ENCODE measurements at places on chromosomes 13 and 19.

DNA sequence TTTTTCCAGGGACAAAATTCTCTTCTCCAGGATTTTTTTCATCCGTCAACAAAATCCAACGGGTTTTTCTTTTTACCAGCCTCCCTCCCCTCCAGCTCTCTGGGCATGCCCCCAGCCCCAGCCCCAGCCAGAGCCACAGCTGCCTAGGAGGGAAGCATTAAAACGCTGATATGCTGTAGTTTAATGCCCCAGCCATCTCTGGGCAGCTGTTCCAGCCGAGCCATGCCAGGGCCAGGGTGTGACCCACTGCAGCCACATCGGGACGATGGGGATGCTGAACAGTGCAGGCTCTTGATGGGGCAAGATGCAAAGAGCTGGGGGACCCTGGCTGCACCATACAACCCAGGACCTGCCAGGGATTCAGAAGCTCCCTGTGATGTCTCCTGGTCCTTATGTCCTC lies 32.1 kb downstream of the TSHZ3 start:
- no peak for DNase-seq

GRCh38 chr19:47545061-47545948 lies 27.6 kb downstream of the ZNF541 start:
- no peak for DNase-seq

DNA sequence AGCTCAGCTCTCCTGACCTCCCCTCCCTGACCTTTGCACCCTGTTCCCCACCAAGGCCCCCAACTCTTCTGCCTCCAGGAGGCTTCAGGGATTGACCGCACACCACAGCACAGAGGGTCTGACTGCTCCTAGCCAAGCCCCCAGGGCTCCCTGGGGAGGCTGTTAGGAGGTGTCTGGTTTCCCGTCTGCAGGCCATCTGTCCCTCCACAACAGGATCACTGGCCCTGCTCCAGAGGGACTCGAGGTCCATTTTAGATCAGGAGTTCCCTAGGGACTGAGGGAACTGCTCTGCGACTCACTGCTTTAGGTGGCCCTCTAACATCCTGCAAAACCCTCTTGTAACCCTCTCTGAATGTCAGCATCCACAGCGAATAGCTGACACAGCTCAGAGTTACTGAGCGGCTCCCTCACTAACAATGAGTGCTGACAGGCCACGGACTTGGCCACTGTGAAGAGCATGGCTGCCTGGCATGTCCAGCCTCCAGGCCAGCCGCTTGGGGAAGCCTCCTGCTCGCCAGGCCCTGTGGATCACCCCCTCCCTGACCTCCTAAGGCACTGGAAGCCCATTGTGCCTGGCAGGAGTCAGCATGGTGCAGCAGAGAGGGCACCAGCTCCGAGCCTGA lies 17.7 kb downstream of the GRIK5 start:
- no peak for DNase-seq

GRCh38 chr19:12093777-12094176 lies 29.2 kb downstream of the ZNF844 start:
- no peak for DNase-seq

GRCh38 chr13:113546571-113547237 lies 37.8 kb upstream of the TFDP1 start:
- DNase-seq, result no peak

GRCh38 chr13:102825921-102826706 lies 19.7 kb upstream of the ERCC5 start:
- DNase-seq, result no peak

GRCh38 chr19:56258272-56258671 lies 14.3 kb upstream of the EDDM13 start:
- no peak for DNase-seq

- DNase-seq, result no peak
These were observed 43.2 kb downstream of the FLT3 start for GRCh38 chr13:28056970-28057712.

DNA sequence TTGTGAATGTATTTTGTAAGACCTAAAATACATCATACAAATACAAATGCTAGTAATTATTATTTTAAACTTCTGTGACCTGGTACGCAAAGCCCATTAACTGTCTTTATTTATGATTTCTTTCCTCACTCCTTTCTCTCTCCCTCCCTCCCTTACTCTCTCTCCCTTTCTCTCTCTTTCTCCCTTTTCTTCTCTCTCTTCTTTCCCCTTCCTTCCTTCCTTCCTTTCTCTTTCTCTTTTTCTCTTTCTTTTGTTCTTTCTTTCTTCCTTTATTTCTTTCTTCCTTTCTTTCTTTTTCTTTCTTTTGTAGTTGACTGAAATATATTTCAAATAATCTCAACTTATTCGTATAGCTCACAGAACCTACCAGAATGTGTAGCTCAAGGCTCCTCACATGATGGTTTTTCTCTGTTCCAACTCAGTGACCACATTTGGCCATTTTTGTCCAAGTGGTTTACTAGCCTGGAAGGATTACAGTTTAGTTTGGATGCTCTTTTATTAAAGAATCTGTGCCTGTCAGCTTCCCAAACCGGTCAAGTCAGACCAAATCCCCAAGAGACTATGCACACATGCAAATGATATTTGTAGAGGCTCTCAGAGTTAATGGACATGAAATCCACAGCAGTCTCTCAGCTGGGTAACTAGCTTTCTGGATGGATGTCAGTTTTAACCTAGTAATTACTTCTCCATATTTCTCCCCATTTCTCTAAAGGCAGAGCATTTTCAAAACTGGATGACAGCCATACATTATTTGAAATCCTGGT lies 71.7 kb downstream of the POSTN start:
- DNase-seq, result no peak

- no peak for DNase-seq
These were observed 7.2 kb upstream of the CEACAM8 start for GRCh38 chr19:42601811-42602443.

DNA sequence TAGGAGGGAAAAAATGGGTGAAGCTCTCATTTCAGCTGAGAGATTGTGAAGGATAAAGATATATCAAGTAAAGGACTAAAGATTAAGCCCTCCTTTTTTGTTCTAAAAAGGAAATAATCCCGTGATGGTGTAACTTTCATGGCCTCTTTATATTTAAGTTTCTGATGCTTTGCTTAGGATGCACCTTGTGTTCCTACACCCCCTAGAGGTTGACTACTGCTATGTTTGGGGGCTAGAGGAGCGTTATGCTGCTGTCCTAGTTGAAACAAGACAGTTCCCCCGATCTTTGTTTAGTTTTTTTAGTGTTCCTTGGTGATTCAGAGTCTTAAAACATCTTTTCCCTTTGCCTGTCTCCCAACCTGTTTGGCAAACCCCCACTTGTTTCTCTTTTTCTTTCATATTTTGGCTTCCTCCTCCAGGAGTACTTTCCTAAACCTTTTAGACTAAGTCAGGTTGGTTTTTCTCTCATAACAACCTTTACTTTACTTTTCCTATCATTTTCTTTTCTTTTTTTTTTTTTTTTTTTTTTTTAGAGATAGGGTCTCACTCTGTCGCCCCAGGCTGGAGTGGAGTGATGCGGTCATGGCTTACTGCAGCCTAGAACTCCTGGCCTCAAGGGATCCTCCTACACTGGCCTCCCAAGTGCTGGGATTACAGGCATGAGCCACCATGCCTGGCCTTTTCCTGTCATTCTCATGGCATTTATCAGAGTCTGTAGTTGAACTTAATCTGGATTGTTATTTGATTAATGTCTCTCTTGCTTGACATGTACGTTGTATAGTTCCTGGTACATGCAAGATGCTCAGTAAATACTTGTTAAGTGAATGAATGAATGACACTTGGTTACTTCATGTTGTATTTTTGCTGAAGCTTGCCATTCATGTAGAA lies 2.8 kb downstream of the UBA2 start:
- no peak for DNase-seq

DNA sequence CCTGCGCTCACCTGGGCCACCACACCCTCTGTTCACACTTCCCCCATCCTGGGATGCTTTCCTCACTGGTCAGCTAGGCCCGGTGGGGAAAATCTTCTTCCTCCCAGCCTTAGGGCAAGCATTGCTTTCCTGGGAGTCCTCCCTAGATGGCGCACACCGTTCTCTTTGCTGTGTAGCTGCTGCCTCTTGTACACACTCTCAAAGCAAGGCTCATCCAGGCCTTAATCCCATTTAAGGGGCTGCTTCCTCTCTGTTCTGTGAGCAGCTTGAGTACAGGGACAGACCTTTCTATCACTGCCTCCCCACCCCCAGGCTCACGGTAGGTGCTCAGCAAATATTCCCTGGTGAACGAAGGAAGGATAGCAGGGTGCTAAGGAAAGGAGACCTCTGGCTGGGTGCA lies 11.1 kb downstream of the SLC7A10 start:
- no peak for DNase-seq

GRCh38 chr13:73757481-73758233 lies 376.5 kb downstream of the KLF12 start:
- DNase-seq, result no peak

DNA sequence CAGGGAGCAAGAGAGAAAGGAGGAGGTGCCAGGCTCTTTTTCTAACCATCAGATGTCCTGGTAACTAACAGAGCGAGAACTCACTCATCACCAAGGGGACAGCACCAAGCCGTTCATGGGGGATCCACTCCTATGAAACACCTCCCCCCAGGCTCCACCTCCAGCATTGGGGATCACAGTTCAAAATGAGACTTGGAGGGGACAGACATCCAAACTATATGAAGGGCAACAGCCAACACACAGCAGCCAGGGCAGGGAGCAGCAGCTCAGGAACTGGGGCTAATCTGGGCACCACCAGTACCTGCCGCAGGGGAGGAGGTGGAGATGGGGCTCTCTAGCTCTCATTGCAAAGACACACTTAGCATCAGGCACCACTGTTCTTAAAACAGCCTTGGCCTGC lies 34.3 kb upstream of the VSTM2B start:
- DNase-seq, result no peak

DNA sequence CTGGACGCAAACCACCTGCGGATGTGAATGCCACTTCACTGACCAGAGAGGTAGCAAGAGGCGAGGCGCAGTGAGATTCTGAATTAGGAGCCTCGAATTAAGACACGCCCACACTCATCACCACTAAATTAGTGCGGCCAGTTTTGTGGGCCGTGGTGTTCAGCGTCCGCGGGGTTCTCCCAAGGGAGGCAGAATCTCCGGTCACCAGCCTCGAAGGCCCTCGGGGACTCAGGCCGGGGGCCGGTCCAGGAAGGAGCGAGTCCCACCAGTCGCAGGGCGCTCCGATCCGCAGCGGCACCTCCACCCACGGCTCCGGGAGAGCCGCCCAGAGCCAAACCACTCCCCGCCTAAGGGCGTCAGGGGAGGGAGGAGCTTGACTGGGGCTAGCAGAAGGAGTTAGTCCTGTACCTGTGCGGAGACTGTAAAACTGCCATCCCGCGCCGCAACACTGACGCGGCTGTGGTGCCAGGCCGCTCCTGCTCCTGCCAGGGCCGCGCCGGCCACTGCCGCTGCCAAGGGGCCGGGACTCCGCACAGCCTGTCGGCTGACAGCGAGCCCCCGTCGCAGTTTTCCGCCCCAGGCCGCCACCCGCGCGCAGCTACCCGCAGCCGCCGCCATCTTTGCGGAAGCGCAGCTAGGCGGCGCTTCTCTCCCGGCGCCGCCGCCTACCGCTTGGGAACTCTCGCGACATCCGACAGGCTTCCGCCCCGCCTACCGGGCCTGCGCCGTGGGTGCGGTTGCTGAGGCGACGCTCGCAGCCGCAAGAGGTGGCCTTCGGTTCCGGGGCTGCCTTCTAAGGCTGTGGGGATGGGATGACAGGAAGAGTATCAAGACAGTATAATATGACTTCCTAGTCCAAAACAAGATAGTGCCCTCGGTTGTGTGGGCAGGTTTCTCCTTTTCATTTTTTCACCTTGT lies at the start of gene MICU2:
Gene MICU2 (minus strand): TSS at position 640 of the 918 bp plus-strand sequence. CDS start 22 bp downstream, at position 618.
- peak; percentile 91 for DNase-seq

DNA sequence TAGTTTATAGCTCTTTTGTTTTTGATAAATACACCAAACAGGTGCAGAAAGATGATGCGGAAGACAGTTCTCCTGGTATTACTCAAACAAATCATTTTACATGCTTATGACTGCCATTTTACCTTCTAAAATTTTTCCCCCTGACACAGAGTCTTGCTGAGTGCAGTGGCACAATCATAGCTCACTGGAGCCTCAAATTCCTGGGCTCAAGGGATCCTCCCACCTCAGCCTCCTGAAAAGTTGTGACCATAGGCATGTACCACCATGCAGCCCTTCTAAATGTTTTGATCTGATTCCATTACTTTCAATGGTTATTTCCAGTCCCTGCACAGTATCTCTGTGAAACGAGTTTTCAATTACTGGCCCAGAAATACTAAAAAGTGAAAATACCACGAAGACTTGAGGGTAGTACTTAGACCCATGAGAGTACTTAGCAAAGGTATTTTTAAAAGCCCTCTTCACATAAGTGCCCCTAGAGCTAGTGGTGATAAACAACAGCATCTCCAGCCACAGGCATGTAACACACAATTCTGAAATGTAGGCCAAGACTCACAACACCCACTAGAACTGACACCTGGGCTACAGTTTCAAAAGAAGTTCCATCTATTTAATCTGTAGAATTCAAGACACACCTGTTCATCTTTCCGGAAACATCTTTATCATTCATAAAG lies 11.3 kb downstream of the HSPH1 start:
- no peak for DNase-seq

GRCh38 chr19:16619457-16619856 lies 8.5 kb downstream of the MED26 start:
- no peak for DNase-seq
